ENCODE measurements at places on chromosomes 16 and 17.

DNA sequence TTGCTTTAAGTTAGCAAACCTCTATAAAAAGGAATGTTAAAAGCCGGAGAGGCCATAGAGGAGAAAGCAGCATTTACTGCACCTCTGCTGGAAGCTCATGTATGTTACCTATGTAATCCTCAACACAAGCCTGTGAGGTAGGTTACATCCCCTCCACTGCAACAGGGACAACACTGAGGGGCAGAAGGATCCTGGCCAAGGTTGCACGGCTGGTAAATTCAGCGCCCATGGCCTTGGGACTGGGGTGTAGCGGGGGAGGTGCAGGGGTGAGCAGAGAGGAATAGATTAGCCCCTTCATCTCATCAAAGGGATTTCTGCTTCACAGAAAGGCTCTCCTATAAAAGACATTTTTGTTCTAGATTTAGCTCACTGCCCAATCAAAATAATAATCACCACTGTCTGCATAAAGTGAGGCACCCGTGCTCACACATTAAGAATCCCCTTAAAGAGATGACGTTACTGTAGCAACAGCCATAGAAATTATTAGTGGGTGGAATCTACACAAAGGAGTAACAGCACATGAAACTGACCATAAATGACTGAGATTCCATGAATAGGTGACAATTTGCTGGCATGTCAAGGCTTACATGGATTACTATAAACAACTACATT, 3.3 kb downstream of the ZCCHC14 start:
- no peak for DNase-seq

DNA sequence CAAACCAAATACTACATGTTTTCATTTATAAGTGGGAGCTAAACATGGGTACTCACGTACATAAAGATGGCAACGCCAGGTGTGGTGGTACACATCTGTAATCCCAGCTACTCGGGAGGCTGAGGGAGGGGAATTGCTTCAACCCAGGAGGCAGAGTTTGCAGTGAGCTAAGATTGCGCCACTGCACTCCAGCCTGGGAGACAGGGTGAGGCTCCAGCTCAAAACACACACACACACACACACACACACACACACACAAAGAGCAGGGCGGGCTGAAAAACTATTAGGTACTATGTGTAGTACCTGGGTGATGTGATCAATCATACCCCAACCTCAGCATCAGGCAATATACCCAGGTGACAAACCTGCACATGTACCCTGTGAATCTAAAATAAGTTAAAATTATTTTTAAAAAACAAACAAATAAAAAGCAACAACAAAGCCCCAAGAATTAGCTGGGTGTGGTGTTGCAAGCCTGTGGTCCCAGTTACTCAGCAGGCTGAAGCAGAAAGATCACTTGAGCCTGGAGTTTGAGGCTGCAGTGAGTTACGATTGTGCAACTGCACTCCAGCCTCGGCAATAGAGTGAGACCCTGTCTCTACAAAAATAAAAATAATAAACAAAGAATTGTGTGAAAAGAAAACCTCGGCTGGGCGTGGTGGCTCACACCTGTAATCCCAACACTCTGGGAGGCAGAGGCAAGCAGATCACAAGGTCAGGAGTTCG, 11.9 kb upstream of the FAAP100 start:
- DNase-seq: no peak

DNA sequence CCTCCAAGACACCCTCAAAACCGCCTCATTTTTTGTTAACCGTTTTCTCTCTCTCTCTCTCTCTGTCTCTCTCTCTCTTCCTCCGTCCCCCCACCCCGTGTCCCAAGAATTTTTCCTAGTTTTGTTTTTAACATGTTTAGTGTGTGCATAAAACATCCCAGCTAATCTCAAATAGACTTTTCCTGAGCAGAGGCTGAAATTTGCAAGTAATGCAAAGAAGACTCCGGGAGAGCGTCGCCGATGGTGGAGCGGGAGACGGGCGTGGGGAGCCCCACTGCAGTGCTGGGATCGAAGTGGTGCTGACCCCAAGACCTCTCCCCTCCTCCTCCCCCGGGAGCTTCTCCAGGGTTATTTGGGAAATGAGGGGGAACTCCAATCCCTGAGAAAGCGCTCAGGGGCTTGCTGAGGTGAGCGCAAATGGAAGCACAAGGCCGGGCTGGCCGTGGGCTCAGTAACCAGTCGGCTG, 4.7 kb upstream of the DLX4 start:
- DNase-seq: no peak

DNA sequence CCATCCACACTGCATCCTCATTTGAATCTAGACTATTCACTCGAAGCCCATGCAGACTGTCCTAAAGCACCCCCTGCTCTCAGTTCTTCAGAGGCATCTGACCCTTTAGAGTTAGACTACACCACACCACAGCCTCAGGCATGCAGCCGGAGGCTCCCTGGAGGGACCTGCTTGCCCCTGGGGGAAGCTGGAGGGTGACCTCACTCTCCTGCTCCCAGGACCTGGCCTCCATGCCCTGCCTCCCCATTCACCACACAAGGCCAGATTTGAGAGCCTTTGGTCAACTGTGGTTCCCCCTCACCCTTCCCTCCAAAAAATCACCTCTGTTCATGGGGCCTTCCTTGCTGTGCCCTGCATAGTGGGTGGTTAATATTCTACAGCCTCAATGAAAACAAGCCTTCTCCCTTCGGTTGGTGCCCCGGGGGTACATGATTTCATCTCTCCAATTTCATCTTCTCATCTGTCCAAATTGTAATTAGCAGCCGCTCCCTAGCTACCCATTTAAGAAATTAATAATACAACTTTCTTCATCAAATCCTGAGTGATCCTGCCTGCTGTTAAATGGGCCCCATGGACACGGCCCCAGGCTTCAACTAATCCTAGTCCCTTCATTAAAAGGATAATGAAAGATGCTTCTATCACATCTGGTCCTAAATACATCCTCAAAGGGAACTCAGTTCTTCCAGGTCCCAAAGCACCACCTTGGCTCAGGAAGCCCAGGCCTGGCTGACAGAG, 24.4 kb downstream of the ABCC12 start:
- no peak for DNase-seq

DNA sequence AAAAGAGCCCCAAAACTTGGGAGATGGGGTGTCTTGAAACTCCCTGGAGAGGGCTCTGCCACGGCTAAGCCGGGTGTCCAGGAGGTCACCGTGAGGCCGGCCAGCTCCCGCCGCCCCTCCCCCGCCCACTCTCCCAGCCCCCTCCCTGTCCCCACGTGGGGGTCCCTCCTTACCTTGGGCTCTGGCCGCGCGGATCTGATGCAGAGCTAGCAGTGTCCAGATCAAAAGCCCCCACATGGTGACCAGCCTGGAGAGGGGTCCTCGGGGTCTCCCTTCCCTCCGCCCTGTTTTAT, 447 bp downstream of the SDK2 start:
- no peak for DNase-seq

DNA sequence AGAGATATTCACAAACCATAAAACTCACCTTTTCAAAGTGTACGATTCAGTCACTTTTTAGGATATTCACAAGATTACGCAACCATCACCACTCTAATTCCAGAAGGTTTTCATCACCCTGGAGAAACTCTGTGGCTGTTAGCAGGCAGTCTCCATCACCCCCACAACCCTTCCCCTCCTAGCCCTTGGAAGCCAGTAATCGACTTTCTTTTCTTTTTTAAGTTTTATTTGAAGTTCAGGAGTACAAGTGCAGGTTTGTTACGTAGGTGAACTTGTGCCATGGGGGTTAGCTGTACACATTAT, 363.5 kb downstream of the CPPED1 start:
- no peak for DNase-seq

- no peak for DNase-seq
Measured at GRCh38 chr17:2262135-2262587, 41.4 kb downstream of the SMG6 start.

DNA sequence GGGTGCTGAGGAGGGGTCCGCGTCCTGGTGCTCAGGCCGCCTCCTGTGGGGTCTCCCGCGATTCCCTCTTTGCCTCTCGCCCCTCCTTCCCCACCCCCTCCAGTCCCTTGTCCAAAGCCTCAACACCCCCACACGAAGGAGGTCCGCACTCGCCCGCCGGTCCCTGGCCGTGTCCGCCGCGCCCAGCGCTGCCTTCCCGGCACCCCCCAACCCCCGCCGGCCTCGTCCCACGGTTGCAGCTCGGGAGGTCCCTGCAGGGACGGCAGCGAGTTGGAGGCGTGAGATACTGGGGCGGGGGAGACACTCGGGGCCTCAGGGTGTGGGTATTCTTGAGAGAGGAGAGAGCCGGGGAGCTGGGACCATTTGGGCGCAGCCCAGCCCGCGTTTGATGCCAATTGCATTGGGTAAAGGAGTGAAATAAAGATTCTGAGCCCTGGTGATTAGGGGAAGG, 468 bp downstream of the FLYWCH2 start:
- DNase-seq: no peak

GRCh38 chr17:68613739-68614298, 12.7 kb upstream of the FAM20A start:
- DNase-seq: peak; percentile 22

DNA sequence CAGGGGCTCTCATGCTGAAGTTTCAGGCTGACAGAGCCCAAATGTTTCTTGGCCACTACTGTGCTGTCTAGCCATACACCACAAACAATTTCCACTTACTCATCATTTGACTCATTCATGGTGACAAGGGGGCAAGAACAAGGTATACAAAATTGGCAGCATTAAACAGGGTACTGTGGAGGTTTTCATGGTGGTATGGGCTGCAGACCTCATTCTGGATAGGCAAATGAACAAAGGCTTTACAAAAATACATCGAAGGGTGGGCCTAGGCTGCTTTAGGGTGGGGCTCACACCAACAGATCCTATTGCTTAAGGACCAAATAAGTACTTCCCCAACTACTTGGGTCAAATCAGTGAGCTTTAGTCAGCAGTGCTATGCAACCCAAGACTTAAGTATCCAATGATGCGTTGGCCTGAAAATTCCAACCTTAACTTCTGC, 53.0 kb downstream of the N4BP1 start:
- DNase-seq: no peak

DNA sequence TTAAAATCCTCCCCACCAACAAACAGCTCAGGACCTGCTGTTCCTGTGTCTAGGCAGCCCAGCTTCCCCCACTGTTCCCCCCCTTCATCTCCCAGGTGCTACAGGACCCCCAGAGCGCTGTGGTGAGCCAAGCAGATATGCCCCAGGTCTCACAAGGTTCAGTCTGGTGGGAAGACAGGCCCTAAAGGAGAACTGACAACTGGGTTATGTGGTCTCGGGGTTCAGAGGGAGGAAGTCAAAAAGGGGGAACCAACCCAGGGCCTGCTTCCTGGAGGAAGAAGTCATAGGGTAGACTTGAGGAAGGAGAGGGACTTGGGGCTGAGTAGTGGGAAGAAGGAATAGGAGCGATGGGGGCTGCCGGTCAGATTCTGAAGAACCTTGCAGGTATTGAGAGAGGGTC, 2.6 kb downstream of the RIPOR1 start:
- no peak for DNase-seq

GRCh38 chr17:37274461-37274860, 101.3 kb upstream of the C17orf78 start:
- no peak for DNase-seq

GRCh38 chr17:31549121-31549524, 157.6 kb downstream of the RAB11FIP4 start:
- DNase-seq: no peak

DNA sequence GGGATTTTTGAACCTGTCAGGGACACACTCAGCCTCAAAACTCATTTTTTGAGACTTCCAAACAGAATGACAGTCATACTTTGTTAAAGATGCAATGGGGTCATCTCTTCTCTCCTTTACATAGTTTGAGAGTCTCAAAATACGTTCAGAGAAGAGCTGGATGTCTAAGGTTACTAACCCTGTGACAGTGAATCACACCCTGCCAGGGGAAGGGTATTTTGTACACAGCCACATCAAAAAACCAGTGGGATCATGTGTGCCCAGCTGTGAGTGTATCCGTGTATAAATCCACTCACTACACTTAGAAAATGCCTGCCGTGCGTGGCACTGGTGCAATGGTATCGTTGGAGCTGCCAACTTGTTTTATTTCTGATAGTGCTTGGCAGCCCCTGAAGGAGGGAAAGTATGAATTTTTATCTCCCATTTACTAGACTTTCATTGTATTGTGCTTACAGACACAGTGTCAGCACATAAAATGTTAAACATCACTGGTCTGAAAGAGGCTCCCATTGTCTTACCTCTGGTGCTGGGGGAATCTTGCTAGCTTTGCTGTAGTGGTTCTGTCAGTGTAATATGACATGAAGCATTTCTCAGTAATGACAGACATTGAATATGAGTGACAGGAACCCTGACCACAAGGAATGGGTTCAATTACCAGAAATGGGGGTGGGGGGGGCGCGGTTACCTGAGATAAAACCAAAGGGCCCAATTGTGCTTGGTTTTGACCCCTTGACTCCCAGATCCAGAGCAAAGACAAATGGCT, 256.3 kb downstream of the FTO start:
- DNase-seq: no peak

DNA sequence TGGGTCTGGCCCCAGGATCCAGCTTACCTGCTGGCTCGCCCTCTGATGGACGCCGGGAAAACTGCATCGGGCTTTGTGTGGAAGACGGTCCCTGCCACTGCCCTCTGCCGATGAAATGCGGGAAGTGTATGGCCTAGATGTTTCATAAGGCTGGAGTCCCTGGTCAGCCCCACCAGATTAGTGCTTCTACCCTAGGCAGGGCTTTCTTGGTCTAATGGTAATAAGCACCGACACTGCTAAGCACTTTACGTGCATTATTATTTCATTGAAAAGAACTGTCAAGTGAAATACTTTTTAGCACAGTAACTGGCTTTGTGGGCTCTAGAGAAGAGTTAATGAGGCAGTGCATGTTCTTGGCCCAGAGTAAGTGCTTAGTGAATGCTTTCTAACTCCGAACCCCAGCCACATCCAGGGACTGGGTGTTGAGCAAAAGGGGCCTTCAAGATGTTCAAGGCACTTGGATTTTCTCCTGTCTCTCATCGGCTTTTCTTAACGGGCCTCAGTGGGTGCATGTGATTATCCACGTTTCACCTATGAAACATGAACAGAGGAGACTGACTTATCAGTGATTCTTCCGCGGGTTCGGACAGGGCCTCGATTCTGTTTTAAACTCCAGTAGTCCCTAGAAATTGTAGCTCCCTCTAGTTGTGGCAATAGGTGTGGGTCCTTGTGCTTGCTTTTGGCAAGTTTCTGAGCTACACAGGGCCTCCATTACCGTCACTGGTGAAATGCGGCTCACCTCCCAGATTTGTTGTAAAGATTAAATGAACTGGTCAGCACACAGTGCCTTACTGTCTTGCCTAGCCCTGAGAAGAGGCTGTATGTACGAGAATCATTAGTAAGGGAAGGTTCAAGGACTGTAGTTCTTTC, 6.6 kb downstream of the TRAF4 start:
- peak; percentile 87 for DNase-seq

DNA sequence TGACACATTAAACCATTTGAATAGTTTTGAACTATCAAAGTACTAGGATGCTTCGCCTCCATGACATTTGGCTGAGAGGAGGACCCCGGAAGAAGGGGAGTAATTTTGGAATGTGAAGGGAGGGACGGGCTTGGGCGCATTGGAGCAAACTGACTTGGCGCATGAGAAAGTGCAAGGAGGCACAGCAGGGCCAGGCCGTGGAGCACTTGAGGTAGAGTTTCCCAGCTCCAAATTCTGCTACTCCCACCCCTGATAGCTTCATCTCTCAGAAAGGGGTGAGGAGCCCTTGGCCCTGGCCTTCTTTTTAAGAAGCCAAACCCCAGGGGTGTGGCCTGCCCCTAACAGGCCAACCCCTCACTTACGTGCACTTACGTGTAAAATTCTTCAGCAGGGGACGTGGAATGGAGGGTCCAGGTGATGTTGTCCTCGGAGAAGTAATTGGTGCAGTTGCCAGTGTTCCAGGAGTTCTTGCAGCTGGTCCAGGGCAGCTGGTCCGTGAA, 17.7 kb downstream of the SLC6A4 start:
- DNase-seq: no peak

GRCh38 chr16:61460020-61460419, 576.2 kb downstream of the CDH8 start:
- DNase-seq: no peak

GRCh38 chr17:45299361-45299760, 17.5 kb downstream of the MAP3K14 start:
- DNase-seq: no peak

Data from KG1 (cell line).